Cardiac septum (tissue), 1 donor: ENCODE measurements at places on chromosomes 11 and 22. TPM values are rescaled to one million over a fixed set of nuclear protein-coding genes. Genes with fewer than 3 reads are reported as not detected.

SAMM50 gene
- total RNA-seq = 51.0 TPM

ZP1 gene
- total RNA-seq = not detected

EHF gene
- total RNA-seq = 0.08 TPM

FAR1 gene
- 40.9 TPM for total RNA-seq

KRTAP5-11 gene
- total RNA-seq = not detected

SAA4 gene
- total RNA-seq = not detected

VPS37C gene
- 19.6 TPM for total RNA-seq

OR8B12 gene
- total RNA-seq = not detected

KBTBD3 gene
- total RNA-seq = 7.2 TPM

SLC43A3 gene
- total RNA-seq = 26.7 TPM

UCP3 gene
- total RNA-seq = 0.54 TPM

SPI1 gene
- 12.0 TPM for total RNA-seq

RFPL3 gene
- total RNA-seq = not detected

ZBTB44 gene
- 37.0 TPM for total RNA-seq

TTC17 gene
- 32.1 TPM for total RNA-seq

USP35 gene
- total RNA-seq = 8.9 TPM

TMEM191C gene
- 1.7 TPM for total RNA-seq

KRTAP5-10 gene
- not detected for total RNA-seq

TSPAN32 gene
- 26.2 TPM for total RNA-seq

OR2AG2 gene
- not detected for total RNA-seq

DEPDC7 gene
- total RNA-seq = 0.30 TPM

ADAMTS15 gene
- 8.5 TPM for total RNA-seq

VPS11 gene
- 18.5 TPM for total RNA-seq

MYBPC3 gene
- 1,860 TPM for total RNA-seq

CFAP68 gene
- 27.8 TPM for total RNA-seq

NLRP14 gene
- not detected for total RNA-seq

OR52D1 gene
- not detected for total RNA-seq

SCN2B gene
- total RNA-seq = 20.0 TPM

TECTA gene
- total RNA-seq = 1.2 TPM

SDHAF2 gene
- total RNA-seq = 27.9 TPM

RIN1 gene
- 2.2 TPM for total RNA-seq

KRTAP5-1 gene
- total RNA-seq = not detected

PRRG4 gene
- 0.40 TPM for total RNA-seq

TM7SF2 gene
- total RNA-seq = 50.1 TPM

SERPING1 gene
- 90.0 TPM for total RNA-seq

ACAD8 gene
- 33.9 TPM for total RNA-seq

KRTAP5-3 gene
- not detected for total RNA-seq

KIRREL3 gene
- 0.30 TPM for total RNA-seq

OR5P2 gene
- total RNA-seq = not detected

OR5B21 gene
- not detected for total RNA-seq

PPP6R2 gene
- total RNA-seq = 37.1 TPM

LSP1 gene
- total RNA-seq = 35.1 TPM

NCAM1 gene
- 472 TPM for total RNA-seq

CHRM1 gene
- total RNA-seq = not detected

SMIM35 gene
- total RNA-seq = not detected

DRD4 gene
- total RNA-seq = 0.81 TPM
